ENCODE measurements at places on chromosomes 11 and 22.

DNA sequence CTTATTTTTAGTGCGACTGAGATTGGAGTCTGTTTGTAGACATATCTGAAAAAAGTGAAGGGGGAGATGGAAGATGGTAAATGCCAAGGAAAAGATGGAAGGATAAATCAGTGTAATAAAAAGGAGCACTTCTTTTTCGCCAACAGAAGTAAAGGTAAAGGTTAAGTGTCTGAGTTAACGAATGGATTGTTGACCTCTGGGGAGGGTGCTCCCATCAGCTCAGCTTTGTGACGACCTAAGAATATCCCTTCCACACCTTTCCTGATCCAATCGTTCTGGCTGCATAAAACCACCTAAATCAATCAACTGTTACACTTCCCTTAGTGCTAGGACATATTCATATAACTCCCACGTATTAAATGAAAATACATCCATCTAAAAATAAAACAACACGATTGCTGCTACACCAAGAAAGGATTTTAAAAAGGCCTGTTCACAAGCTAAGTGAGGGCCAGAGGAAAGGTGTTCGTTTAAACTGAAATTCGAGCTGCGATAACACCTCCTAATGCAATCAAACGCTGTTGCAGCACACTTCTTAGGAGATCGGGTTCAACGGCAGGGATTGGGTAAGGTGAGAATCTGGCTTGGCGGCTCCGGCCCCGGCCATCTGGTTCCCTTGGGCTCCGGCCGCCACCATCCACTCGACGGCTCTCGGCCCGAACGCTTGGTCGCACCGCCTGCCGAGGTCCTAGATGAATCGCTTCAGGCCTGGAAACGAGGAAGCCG, 658 bp downstream of the C11orf71 start:
- DNase-seq = no peak

DNA sequence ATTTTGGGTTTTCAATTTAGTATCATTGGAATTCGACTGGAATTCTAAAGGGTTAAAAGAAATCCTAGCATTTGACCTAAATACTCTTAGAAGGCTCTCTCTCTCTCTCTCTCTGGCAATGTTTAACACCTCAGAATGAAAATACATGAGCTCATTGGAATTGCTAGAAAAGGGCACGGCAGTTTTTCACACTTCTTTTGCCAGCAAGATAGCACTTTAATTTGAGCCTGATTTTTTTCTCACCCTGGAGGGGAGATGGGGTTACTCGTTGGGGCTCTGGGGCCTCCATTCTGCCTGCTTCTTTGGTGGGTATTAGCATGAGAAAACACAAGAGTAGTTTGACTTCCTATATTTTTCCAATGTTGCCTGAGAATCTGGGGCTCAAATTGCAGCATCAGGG, 22.8 kb upstream of the CLMP start:
- DNase-seq = no peak

DNA sequence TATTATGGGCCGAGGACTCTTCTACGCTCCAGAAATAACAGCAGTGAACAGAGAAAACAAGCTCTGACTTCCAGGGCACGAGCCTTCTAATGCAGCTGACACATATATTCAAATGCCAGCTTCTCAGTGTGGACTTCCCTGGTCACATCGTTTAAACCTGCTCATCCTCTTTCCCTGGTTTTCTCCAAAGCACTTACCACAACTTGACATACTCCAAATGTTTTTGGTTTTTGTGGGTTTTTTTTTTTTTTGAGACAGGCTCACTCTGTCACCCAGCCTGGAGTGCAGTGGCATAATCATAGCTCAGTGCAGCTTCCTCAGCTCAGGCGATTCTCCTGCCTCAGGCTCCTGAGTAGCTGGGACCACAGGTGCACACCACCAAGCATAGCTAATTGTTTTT, 105.5 kb downstream of the MICAL3 start:
- DNase-seq = no peak

DNA sequence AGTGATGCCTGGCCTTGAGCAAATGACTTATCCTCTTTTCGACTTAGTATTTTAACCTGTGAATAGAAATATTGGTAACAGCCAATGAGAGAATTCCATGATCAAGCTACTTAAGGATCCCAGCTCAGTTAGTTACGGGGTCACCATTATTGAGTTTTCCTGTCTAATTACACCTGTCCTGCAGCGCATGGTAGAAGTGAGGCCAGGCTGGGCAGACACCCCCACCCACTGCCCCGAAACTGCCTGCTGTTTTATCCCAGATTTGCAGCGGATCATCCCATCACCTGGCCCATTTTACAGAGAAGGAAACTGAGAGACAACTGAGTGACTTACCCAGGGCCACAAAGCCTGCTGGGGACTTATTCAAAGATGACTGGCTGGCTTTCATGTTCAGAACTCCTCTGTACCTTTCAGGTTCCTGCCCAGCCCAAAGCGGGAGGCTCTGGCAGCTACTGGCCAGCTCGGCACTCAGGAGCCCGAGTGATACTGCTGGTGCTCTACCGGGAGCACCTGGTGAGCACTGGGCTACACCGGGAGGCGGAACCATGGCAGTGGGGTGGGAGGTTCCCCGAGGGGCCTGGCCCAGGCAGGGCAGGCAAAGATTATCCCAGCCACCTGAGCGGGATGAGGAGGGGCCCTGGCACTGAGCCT, 1.4 kb downstream of the MUS81 start:
- DNase-seq = peak; percentile 15

GRCh38 chr11:26344647-26345046, 12.7 kb downstream of the ANO3 start:
- no peak for DNase-seq
